Right lung (tissue), 10 donors: ENCODE measurements at places on chromosomes 12 and 14. TPM values are rescaled to one million over a fixed set of nuclear protein-coding genes. Genes with fewer than 3 reads are reported as not detected.

GRCh38 chr12:100699209-100699608 is 95.4 kb upstream of the ANO4 start:
- DNase-seq = no peak

GRCh38 chr14:87158283-87158682 is 834.7 kb downstream of the GALC start:
- DNase-seq = no peak

DNA sequence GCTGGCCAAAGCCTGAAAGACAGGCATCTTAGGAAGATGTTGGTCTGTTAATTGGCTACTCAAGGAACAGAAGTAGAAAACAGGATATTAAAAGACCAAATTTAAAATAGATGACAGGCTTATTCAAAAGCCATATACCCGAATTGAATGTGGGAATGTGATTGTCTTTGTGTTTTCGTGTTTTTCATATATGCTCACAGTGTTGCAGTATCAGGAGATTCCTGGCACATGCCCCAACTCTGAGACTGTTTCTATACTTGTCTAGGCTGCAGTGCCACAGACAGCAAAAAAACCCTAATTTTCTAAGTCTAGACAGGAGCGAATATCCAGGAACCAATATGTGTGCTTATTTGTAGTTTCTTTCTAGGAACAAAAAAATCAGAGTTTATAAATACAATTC is 57.4 kb upstream of the KRR1 start:
- no peak for DNase-seq

DNA sequence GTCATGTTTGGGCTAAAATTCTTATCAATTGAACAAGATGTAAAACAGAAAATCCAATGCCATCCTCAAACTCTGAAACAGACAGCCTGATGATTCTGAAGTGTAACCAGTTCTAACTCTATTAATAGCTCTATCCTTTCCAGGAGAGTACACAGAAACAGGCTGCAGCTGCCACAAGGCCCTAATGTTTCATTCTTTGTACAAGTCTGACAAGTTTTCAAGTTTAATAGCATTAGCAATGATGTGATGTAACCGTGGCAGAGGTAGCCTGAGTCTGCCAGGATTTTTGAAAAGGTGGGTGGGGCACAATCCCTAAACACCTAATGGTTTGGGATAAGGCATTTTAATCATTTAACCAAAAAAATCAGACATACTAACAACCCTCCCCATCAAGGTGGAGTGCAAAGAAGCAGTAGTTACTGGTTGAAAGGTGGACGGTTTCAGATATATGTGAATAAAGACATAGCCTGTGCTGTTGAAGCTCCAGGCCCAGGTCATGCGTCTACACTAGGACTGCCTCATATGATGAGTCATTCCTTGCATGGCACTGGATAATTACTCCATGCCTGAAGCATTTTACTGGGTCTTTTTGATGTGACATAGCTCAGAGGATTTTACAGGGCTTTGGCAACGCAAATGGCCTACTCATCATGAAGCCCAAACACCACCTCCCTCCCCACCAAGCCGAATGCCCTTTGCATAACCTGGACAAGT is 145.1 kb upstream of the GRIP1 start:
- DNase-seq = peak; percentile 8

- no peak for DNase-seq
Measured at GRCh38 chr14:91998667-91999570, 40.9 kb downstream of the TRIP11 start.

DNA sequence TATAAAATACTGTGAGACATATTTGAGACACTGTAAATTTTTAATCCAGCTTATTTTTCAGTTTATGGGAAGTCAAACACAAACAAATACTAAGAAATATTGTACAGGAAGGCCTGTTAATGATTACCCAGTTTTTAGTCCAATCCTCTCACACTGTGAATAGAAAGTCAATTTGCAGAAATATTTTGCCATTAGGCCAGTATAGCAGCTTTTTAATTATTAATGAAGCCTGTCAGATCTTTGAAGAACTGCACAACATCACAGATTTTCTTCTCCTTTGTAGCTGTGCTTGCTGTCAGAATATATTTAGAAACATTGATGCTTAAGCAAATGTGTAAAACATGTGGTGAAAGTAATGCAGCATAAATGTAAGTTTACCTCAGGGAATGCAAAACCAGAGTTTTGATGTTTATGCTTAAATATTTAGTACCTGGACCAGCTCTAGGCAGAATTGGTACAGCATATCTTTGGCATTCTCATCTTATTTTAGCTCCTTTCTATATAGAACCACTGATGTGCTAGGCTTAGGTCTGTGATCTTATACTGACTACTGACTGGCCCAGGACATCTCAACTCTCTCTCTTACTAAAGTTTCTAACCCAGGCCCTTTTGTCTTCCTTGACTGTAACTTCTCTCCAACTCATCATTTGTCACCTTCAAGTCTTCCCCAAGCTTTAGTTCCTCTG is 230.8 kb upstream of the NAV3 start:
- DNase-seq = no peak

- DNase-seq = no peak
Measured at GRCh38 chr14:87676814-87677437, 316.1 kb downstream of the GALC start.

DNA sequence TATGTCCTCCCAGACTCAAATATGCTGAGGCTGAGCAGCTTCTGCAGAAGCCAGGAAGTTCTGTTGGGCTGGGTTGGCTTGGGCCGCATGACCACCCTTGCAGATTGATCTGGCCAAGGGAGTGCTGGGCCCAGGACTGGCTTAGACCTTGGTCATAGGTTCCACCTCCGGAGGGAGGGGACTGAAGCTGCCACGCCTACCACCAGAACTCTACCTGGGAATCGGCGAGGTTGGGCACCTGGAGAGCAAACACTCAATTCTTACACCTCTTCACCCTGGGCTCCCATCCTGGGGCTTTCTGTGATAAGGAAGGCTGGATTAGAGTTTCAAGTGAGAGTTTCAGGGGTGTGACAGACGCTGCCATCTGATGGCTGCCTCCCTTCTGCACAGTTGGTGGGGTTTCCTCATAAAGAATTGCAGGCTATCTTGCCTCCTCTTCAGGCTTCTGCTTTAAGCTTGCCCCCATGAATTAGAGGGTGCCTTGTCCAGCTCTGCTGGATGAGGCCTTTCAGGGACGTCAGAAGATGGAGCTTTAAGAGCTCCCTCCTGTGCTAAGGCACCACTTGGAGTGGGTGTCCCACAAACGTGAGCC is 5.8 kb downstream of the SLC24A4 start:
- DNase-seq = no peak

DNA sequence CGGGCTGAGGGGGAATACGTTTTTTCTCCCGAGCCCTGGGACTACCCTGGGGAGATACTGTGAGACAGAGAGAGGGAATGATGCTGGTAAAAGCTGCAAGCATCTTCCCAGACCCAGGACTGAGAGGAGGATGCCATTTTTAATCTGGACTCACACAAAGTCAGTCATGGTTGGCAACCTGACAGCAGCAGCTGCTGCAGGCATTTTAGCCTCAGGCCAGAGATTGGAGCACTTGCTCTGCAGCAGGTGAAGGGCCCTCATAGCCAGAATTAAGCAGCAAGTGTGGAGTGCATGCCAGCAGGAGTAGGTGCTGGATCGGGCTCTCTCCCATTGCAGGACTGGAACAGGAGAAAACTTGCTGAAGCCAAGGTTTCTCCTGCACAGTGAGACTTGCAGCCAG is 361.1 kb upstream of the CLEC14A start:
- peak; percentile 23 for DNase-seq

GRCh38 chr14:55899531-55899930 is 218.7 kb upstream of the PELI2 start:
- DNase-seq = no peak

- no peak for DNase-seq
Measured at GRCh38 chr14:84250893-84251292, 1279.1 kb upstream of the FLRT2 start.

DNA sequence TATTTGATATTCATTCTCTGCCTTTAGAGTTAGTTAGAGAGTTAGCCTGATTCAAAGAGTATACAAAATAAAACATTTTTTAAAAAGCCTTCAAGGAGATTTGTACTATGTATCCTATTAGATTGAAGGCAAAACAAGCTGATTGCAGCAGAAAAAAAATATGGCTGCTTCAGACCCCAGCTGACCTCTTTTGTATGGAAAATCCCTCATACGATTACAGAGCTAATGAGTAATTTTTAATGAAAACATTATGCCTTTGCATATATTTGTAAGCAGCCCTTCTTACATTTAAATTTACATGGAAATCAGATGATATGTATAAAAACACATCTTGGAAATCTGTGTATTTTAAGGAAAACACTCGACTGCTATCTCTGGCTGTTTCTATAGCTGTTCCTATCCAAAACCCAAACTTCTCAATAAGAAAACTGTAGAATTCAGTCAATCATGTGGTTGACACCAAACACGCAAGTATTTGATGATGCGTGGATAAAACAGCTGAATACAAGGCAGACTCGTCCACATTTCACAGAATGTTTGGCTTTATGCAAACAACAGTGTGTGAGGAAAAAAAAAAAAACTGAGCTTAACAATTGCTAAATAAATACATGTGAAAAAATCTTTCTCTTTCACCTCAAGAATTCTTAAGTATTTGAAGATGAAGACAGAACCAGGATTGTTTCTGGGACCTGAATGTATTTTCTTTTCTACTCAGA is 275.3 kb downstream of the EGLN3 start:
- DNase-seq = no peak

DNA sequence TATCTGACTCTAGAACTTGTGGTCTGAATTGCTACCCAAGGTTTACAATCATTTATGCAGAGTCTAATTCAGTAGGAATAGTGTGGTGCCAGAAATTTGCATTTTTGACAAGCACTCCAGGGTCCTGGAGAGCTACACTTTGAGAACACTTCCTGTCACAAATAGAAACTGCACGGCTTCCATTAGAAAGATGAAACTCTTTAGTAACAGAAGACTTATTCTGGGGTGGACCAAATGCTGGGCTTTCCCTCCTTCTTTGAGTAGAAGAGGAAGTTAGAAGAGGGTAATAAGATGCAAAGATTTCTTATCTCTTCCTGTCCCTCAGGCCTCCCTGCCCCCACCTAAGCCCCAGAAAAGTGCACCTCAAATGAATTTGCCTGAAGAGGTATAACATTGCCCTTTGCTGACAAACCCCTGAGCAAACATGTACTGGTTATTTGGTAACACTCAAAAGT is 28.4 kb downstream of the DGLUCY start:
- DNase-seq = no peak

DNA sequence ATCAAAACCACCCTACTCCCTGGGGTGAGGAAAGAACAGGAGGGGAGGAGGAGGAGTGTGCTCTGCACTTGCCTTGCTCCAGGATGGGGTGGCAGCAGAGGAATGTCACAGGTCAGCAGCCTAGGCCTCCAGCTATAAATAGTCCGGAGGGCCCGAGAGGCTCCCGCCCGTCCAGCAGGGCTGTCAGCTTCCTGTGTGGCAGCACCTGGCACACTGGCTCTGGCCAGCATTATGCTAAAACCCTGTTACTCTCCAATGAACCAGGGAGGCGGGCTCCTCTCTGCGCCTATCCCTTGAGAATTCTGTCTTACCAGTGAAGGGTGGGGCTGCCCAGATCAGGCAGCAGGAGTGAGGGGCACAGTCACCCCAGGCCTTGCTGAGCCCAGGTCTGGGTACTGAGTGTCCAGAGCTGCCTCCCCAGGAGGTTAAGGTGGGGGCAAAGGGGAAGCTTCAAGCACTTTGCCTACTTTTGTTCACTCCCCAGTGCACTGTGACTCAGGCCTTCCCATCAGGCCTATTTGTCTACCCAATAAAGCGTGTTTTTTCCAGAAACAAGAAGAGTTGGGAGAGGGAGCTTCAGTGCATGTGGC is 1.2 kb upstream of the COX14 start:
- no peak for DNase-seq

GRCh38 chr14:57080691-57081090 is 188.0 kb downstream of the EXOC5 start:
- no peak for DNase-seq

DNA sequence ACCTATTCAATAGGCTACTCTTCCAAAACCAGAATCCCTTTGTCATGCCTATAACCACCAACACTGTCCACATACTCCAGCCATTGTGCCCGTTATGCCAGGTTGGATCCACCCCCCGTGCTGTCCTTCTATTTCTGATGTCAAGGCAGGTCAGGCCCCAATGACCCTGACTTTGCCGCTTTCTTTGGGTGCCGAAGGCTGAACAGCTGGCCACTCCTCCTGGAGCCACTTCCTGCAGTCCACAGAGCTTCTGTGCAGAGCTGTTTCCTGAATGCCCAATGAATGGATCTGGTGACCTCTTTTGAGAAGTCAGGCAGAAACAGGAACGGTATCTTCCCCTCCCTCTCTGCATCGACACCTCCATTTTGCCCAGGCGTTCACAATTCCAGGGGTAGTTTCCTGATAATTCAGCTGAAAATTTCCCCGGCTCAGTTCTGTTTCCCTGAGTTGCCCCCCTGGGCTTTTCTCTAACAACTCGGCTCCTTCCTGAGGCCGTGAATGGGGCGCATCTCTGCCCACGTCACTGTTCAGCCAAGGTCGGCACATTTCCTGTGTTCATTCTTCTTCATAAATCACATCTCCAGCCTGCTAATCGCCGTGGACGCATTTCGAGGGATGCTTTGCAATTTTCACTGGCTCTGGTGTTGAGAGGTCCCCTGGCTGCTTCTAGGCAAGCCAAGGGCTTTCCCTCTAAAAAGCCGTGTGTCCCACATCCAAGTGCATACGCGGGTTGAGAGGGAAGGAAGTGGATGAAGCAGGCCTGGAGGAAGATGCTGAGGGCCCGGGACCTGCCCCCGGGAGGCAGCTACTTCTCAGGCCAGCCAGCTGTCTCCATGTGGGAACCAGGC is 86.5 kb downstream of the PAPOLA start:
- no peak for DNase-seq

GRCh38 chr14:73365727-73366126 is 92.6 kb downstream of the NUMB start:
- no peak for DNase-seq

DNA sequence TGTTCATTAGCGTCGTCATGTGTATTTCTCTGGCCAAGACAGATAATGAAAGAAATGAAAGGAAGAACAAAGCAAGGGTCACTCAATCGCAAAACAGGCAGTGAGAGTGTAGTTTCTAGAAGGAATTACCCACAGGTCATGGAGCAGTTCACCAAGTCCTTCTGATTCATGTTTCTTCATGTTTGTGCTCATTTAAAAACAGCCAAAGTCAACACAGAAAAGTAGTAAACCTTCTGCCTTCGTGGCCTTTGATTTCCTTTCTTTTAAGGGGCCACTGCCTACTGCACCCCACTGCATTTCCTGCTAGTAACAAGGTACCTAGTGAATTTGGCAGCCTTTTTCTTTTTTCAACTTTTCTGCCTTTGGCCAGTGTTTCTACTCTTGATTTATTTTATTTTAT is 75.1 kb downstream of the KCNK13 start:
- DNase-seq = no peak

- DNase-seq = no peak
Measured at GRCh38 chr14:64422005-64422404, 33.9 kb downstream of the MTHFD1 start.

Gene LGR5
- 2.2 TPM for polyA plus RNA-seq

Gene RHEBL1
- 2.7 TPM for polyA plus RNA-seq

Gene CAPZA3
- 1.6 TPM for polyA plus RNA-seq

Gene TSPAN11
- 17.3 TPM for polyA plus RNA-seq

Gene MANSC4
- 0.29 TPM for polyA plus RNA-seq

Gene SERPINA12
- not detected for polyA plus RNA-seq

Gene TBC1D30
- 11.2 TPM for polyA plus RNA-seq

Gene STYK1
- polyA plus RNA-seq = 0.54 TPM

Gene BATF
- 0.55 TPM for polyA plus RNA-seq

Gene PABPN1
- 191 TPM for polyA plus RNA-seq

Gene GMFB
- 82.4 TPM for polyA plus RNA-seq

Gene SYCP3
- 1.4 TPM for polyA plus RNA-seq

Gene WNT5B
- 8.2 TPM for polyA plus RNA-seq

Gene LRFN5
- polyA plus RNA-seq = 5.7 TPM

Gene C12orf50
- 0.46 TPM for polyA plus RNA-seq

Gene NINJ2
- 4.4 TPM for polyA plus RNA-seq
